ENCODE measurements at places on chromosomes 1 and 21. TPM values are rescaled to one million over a fixed set of nuclear protein-coding genes. Genes with fewer than 3 reads are reported as not detected.

GRCh38 chr1:8625981-8626898 lies 191.2 kb downstream of the RERE start:
- no peaks in the 10 kb centered on the region for H3K36me3 ChIP-seq
- no peak overlapping the region for H3K4me3 ChIP-seq
- H3K27me3 ChIP-seq, result no peaks in the 10 kb centered on the region
- H3K4me1 ChIP-seq, result peaks cover 75% of the 10 kb centered on the region
- no peak overlapping the region for H3K27ac ChIP-seq

STIL gene
- total RNA-seq, result 32.2 TPM

DNA sequence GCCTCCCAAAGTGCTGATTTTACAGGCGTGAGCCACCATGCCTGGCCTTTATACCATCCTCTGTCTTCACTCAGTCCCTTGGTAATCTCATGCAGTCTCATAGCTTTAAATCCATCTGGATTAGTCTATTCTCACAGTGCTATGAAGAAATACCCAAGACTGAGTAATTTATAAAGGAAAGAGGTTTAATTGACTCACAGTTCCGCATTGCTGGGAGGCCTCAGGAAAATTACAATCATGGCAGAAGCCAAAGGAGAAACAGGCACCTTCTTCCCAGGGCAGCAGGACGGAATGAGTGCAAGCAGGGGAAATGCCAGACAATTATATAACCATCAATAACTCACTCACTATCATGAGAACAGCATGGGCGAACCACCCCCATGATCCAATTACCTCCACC lies 49.1 kb upstream of the CPLANE2 start:
- H3K27me3 ChIP-seq, result no peaks in the 10 kb centered on the region
- DNase-seq, result no peak
- H3K36me3 ChIP-seq, result peaks cover 3% of the 10 kb centered on the region

- peak; percentile 42 for DNase-seq
- no peaks in the 10 kb centered on the region for H3K4me1 ChIP-seq
- H3K4me3 ChIP-seq, result no peak overlapping the region
- H3K27ac ChIP-seq, result no peak overlapping the region
These were observed 117.0 kb downstream of the CD247 start for GRCh38 chr1:167401260-167401873.

DNA sequence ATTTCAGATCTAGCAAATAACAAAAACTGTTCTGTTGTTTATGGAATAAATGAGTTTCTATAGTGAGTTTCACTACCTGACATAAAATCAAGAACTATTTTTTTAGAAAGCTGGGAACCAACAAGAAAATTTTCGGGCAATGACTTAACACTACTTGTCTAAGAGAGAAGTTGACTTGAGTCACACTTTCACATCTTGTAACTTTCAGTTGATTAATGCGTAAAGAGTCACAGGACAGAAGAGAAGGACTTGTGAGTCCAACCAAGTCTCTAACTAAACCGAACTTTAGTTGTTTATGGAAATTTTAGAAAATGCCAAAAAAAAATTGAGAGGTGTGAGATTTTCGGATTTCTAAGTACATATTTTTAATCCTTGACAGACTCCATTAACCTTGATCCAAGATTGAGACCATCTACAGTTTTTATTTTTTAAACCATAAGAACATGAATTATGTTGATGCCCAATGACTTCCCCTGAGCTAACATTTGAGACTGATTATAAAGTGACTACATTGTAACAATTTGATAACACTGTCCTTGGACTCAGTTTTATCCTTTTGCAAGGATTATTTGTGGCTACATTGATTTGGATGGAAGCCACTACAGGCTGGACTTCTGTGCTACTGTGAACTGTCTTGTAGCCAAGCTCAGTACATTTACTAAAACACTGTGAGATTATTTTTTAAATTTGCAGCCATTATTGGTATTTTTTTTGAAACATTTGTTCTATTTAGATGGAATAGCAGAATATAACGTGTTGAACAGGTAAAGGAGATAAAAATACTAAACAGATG lies 284.0 kb downstream of the PTPRC start:
- H3K4me1 ChIP-seq, result peaks cover 96% of the 10 kb centered on the region
- H3K36me3 ChIP-seq, result peaks cover 3% of the 10 kb centered on the region
- H3K27me3 ChIP-seq, result no peaks in the 10 kb centered on the region
- peak overlapping the region; percentile 66 for H3K4me3 ChIP-seq
- DNase-seq, result no peak

SELL gene
- 211 TPM for total RNA-seq

MROH9 gene
- total RNA-seq, result not detected

DNA sequence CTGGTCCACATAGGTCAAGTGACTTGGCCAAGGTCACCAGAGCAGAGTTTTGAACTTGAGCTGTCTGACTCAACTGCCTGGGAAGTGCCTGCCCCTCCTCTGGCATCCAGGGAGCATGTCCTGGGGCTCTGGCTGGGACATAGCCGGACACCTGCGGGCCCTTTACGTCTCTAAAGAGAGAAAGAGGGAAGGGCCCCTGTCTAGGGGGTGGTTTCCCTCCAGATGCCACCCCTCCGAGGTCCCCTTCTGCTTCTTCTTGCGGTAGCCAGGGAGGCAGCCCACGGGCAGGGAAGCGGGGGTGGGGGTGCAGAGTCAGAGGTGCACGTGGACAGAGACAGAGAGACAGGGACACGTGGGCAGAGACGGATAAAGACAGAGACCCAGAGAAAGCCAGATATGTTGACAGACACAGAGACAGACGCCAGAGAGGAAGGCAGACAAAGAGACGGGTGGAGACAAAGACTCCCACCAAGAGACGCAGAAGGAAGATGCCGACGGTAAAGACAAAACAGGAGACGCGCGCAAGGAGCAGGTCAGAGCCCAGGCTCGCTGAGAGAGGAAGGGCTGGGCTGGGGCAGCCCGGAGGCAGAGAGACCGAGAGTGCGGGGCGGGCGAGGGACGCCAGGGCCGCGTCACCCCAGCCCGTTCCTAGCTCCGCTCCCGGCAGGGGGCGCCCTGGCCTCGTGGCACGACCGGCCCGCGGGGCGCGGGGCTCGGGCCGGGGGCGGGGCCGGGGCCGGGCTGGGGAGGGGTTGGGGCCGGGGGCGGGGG lies 458 bp upstream of the ALPL start:
- DNase-seq, result peak; percentile 80
- H3K27ac ChIP-seq, result no peak overlapping the region
- peaks cover 6% of the 10 kb centered on the region for H3K4me1 ChIP-seq

DNA sequence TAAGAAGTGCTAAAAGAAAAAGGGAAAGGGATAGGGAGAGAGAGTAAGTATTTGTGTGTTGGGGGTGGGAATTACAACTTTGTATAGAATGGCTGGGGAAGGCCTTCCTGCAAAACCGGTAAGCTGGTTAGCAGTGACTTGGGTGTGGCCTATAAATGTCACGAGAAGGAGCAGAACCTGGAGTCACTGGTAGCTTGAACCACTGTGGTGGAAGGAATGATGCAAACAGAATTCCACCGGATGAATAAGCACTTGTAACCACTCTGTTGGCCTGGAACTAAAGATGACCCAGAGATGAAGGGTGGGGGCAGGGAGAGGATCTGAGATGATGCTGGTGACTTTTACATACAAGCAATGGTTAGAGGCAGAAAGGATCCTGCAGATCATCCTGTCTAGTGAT lies 8.9 kb downstream of the XKR8 start:
- H3K27ac ChIP-seq, result peak overlapping the region; percentile 96
- no peaks in the 10 kb centered on the region for H3K27me3 ChIP-seq
- DNase-seq, result no peak
- H3K4me1 ChIP-seq, result peaks cover 34% of the 10 kb centered on the region

THRAP3 gene
- 110 TPM for total RNA-seq

SYT14 gene
- total RNA-seq, result not detected

- H3K4me3 ChIP-seq, result no peak overlapping the region
- H3K27ac ChIP-seq, result no peak overlapping the region
- peaks cover 39% of the 10 kb centered on the region for H3K27me3 ChIP-seq
- peaks cover 5% of the 10 kb centered on the region for H3K36me3 ChIP-seq
These were observed 147.2 kb downstream of the ETS2 start for GRCh38 chr21:38952890-38953289.

- peaks cover 43% of the 10 kb centered on the region for H3K4me1 ChIP-seq
- no peak overlapping the region for H3K27ac ChIP-seq
- peaks cover 18% of the 10 kb centered on the region for H3K36me3 ChIP-seq
- H3K27me3 ChIP-seq, result no peaks in the 10 kb centered on the region
- H3K4me3 ChIP-seq, result no peak overlapping the region
These were observed 21.4 kb upstream of the PTAFR start for GRCh38 chr1:28197682-28198415.

DNA sequence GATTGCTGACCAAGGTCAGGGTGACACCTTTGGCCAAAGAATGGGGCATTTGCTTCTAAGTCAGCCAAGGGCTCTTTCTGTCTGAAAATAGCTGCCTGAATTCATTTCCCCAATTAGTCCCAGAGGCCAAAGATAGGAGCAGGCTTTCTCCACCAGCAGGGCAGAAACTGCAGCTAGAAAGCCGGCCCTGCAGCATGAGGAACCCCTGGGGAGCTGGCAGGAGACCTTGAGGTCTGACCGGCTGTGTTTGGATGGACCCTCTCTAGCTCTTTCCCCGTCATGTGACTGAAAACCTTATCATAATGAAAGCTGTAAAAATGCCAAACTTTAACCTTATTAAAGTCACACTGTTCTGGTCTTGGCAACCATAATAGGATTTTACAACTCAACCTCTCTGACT lies 93.4 kb downstream of the CD58 start:
- no peak overlapping the region for H3K4me3 ChIP-seq
- H3K36me3 ChIP-seq, result no peaks in the 10 kb centered on the region
- no peak for DNase-seq
- H3K4me1 ChIP-seq, result no peaks in the 10 kb centered on the region

FBLIM1 gene
- not detected for total RNA-seq

- H3K36me3 ChIP-seq, result peaks cover 10% of the 10 kb centered on the region
- DNase-seq, result peak; percentile 80
- no peaks in the 10 kb centered on the region for H3K27me3 ChIP-seq
- H3K4me1 ChIP-seq, result peaks cover 50% of the 10 kb centered on the region
- peak within 1 kb of the TSS; percentile 87 for H3K4me3 ChIP-seq
These were observed at the start of gene SYTL1 for GRCh38 chr1:27341525-27342252. SYTL1 (plus strand) TSS chr1:27342022; CDS start chr1:27345335, 3,313 bp downstream.

DNA sequence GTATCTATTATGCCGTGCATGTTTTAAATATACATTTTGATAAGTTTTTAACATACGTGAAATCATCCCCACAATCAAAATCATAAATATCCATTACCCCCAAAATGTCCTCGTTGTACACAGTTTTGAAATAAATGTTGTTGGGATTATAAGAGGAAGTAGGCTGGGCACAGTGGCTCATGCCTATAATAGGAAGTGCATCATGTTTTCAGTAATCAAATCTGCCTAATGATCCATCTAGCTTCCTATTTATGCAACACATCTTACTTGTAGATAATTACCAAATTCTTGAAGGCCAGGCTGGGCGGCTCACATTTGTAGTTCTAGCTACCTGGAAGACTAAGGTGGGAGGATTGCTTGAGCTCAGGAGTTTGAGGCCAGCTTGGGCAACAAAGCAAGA lies 15.0 kb upstream of the IFNGR2 start:
- peaks cover 26% of the 10 kb centered on the region for H3K4me1 ChIP-seq
- H3K27ac ChIP-seq, result no peak overlapping the region
- H3K27me3 ChIP-seq, result peaks cover 42% of the 10 kb centered on the region

CADM3 gene
- not detected for total RNA-seq
